ENCODE measurements at places on chromosomes 11 and 22. TPM values are rescaled to one million over a fixed set of nuclear protein-coding genes. Genes with fewer than 3 reads are reported as not detected.
A peak's percentile ranks its signal among the peaks of the same experiment; 100 is the strongest.

- no peak overlapping the region for H3K27ac ChIP-seq
- peaks cover 12% of the 10 kb centered on the region for H3K4me1 ChIP-seq
- peak overlapping the region; percentile 65 for H3K4me3 ChIP-seq
These were observed 1249.3 kb downstream of the BRD1 start for GRCh38 chr22:48578138-48579042.

DNA sequence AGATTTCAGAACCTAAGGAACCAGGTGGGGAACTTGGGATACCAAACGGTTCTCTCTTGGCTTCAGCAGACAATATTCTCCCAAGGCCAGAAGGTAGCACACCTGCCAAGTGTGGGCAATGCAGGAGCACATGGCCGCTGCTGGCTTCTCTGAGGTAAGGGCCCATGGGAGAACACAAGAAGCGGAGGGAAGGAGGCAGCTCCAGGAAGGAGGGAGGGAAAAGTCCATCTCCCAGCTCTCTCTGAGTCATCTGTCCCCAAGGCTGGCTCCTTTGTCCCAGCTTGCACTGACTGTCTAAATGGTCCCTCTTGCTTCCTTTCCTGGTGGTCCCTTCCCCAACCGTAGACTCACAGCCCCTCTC, 557.9 kb upstream of the CADM1 start:
- H3K4me3 ChIP-seq: peak overlapping the region; percentile 2
- H3K27me3 ChIP-seq: peaks cover 25% of the 10 kb centered on the region
- DNase-seq: no peak
- no peak overlapping the region for H3K27ac ChIP-seq

The FAT3 gene
- 70.0 TPM for total RNA-seq

The MYBPC3 gene
- total RNA-seq: 1.8 TPM

DNA sequence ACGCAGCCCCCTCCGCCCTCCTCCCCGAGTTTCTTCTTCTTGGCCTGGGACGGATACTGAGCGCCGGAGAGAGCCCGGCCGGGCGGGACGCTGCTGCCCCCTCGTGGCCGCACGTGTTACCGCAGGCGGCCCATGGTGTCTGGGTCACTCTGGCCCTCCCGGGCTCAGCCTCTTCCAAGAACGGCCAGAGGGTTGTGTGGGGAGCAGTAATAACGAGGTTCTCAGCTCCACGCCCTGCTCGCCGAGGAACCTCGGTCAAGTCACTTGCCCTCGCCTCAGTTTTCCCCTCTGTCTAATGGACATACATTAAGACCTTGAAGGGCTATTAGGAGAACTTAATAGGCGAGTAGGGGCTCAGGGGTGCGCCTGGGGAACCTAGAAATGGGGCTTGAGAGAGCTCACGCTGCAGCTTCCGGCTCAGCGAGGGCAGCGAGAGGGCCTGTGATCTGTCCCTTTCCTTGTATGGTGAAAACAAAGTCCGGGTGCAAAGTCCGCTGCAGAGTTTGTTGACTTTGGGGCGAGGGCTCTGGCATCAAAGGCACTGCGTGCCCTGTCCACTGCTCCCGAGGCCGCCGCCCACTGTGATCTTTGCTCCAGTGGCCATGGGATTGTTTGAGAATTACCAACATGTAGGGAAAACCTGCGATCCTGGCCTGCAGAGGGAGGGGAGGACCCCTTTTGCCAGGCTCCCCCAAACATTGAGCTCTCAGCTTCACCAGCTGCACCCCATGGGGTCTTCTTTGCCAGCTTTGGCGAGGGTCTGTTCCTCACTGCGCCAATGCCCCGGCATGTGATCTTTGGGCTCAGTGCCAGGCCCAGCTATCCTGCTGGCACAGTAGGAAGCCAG, 14.4 kb upstream of the LRP5 start:
- no peaks in the 10 kb centered on the region for H3K27me3 ChIP-seq
- H3K4me1 ChIP-seq: no peaks in the 10 kb centered on the region

The TYR gene
- 6.2 TPM for total RNA-seq

GRCh38 chr11:47672283-47672730, 29.9 kb upstream of the MTCH2 start:
- no peak overlapping the region for H3K27ac ChIP-seq
- H3K36me3 ChIP-seq: no peaks in the 10 kb centered on the region
- DNase-seq: no peak
- H3K4me3 ChIP-seq: no peak overlapping the region
- no peaks in the 10 kb centered on the region for H3K4me1 ChIP-seq

DNA sequence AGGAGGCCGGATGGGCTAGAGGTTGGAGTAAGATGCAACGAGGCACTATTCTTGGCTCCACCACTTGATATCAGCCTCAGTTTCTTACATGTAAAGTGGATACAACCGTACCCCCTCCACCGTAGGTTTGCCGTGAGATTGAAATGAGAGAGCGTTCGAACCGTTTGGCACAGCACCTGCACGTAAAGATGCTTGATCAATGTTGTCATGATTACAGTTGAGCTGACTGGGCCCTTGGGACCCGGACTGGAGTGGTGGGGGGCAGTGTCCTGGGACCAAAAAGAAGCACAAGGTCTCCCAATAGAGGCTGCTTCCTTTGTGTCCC, 3.7 kb downstream of the APOC3 start:
- peaks cover 6% of the 10 kb centered on the region for H3K4me1 ChIP-seq
- peaks cover 6% of the 10 kb centered on the region for H3K27me3 ChIP-seq
- no peak overlapping the region for H3K4me3 ChIP-seq
- no peaks in the 10 kb centered on the region for H3K36me3 ChIP-seq
- peak overlapping the region; percentile 46 for H3K27ac ChIP-seq

GRCh38 chr11:2219318-2220017, 47.9 kb upstream of the TH start:
- peaks cover 9% of the 10 kb centered on the region for H3K4me1 ChIP-seq
- H3K27me3 ChIP-seq: peaks cover 13% of the 10 kb centered on the region
- DNase-seq: no peak
- no peaks in the 10 kb centered on the region for H3K36me3 ChIP-seq
- no peak overlapping the region for H3K27ac ChIP-seq

The PLAAT5 gene
- 9.9 TPM for total RNA-seq

DNA sequence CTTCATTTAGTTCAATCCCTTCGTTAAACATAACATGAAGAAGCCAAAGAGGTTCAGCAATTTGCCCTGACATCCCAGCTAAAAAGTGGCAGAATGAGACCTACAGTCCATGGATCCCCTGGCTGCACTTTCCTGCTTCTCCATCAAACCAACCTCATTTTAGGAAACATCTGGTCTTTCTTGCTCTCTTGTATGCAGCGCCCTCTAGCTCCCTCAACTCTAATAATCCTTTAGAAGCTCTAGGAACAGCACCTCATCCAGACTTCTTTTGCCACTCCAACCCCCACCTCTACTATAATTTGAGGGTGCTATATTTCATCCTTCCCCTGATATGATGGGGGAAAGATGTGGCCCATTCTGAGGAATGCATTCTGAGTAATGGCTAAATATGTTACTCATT, 7.4 kb downstream of the CNTF start:
- no peak for DNase-seq
- H3K27ac ChIP-seq: no peak overlapping the region
- H3K4me3 ChIP-seq: no peak overlapping the region
- no peaks in the 10 kb centered on the region for H3K4me1 ChIP-seq

The MRPL40 gene
- total RNA-seq: 24.7 TPM

DNA sequence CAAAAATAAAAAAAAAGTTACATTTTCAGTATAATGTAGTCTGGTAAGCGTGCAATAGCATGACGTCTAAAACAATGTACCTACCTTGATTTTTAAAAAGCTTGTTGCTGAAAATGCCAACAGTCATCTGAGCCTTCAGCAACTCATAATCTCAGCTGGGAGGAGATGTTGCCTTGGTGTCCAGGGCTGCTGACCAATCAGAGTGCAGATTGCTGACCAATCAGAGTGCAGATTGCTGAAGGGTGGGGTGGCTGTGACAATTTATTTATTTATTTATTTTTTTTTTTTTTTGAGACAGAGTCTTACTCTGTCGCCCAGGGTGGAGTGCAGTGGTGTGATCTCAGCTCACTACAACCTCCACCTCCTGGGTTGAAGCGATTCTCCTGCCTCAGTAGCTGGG, 17.8 kb downstream of the ZBED4 start:
- no peak for DNase-seq
- no peaks in the 10 kb centered on the region for H3K27me3 ChIP-seq
- H3K27ac ChIP-seq: no peak overlapping the region
- no peaks in the 10 kb centered on the region for H3K4me1 ChIP-seq
